ENCODE measurements at places on chromosomes 3 and 15.

DNA sequence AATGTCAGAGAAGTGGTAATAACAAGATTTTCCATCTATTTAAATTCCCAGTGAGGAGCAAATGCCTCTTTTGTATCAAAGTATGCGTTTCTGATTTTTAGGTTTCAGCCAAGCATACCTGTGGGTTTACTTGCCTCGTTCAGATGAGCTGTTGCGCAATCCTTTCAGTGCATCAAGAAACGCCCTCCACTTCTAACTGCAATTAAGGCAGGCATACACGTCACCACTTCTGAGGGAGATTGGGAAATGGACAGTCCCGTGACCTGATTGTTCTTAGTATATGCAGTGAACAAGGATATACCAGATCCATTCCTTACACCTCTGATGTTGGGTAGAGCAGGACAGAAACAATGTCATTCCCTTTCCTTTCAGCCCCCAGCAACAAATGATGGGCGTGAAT lies 219.0 kb downstream of the ITPR1 start:
- DNase-seq, result no peak

GRCh38 chr3:45817831-45818522 lies 21.6 kb upstream of the SLC6A20 start:
- no peak for DNase-seq

- no peak for DNase-seq
These were observed 465.9 kb upstream of the TGFBR2 start for GRCh38 chr3:30140356-30141075.

DNA sequence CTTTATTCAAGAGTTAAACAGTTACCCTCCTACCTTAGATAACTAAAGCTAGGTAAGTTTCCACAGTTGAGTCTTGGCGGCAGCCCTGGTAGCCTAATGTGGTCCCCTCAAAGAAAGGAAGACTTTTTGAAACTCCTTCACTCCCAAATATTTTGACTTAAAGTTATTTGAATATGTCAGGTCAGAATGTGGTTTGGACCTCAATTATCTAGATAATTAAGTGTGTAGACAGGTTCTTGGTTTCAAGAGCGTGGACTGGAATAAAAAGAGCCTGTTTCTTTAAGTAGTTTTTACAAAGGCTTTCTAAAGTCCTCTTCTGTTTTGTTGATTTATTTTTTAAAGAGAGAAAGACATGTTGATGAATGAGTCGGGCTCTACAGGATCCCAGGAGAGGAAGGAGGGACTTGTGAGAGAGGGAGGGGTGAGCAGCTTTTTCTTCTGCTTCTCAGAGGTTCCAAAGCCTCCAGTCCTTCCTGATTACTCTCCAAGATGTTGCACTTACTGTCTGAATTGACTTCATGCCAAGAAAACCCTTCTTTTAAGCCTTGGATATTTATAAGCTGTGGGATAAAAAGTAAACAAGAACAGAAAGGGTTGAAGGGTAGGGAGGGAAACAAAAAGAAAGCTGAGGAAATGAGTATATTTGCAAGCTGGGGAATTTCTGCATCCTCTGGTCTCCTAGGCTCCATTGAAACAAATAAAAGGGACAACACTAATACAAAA lies 457.4 kb downstream of the IGSF11 start:
- no peak for DNase-seq

DNA sequence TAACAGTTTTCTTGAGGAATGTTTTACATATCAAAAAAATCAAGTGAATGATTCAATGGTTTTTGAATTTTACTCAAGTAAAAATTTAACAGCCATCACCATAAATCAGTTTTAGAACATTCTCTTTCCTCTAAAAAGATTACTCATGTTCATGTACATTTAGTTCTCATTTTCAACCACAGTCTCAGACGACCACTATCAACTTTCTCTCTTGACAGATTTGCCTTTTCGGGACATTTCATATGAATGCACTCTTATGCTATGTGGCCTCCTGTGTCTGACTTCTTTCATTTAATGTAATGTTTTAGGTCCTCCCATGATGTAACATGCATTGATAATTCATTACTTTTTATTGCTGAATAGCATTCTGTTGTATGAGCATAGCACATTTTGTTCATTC lies 309.3 kb upstream of the PLSCR5 start:
- no peak for DNase-seq

DNA sequence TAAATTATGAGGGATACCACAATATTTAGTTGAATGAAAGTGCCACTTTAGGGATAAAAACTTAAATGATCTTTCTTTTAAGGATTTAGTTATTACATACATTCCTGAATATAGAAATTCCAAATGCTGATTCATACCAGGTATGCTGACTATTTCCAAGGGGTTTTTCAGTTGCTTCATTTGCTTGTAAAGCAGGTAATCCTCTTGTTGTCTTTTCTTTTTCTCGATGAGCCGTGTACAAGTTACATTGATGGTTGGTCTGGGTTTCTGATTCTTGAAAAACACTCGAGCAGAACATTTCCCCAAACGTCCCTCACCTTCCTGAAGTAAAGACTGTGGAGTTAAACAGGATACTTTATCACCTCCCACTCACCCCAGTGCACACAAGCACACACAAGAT lies 21.7 kb downstream of the RARRES1 start:
- DNase-seq, result no peak

GRCh38 chr3:53155760-53156159 lies 5.2 kb upstream of the PRKCD start:
- no peak for DNase-seq

DNA sequence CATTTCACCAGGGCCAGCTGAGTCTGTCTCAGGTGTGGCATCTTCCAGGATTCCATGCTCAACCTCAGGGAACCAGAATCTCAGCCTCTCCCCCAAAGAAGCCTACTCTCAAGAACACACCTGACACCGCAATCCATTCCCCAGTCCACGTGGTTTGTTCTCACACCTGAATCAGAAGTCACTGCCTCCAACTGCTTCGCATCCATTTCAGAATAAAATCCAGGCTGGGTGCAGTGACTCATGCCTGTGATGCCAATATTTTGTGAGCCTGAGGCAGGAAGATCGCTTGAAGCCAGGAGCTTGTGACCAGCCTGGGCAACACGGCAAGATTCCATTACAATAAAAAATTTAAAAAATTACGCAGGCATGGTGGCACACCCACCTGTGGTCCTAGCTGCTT lies 212.2 kb downstream of the FOXP1 start:
- DNase-seq, result no peak

- DNase-seq, result no peak
These were observed 23.9 kb upstream of the SLC12A8 start for GRCh38 chr3:125236331-125236903.

GRCh38 chr3:11631820-11632219 lies 11.9 kb downstream of the VGLL4 start:
- no peak for DNase-seq

GRCh38 chr3:137349557-137350348 lies 392.0 kb downstream of the IL20RB start:
- DNase-seq, result no peak

DNA sequence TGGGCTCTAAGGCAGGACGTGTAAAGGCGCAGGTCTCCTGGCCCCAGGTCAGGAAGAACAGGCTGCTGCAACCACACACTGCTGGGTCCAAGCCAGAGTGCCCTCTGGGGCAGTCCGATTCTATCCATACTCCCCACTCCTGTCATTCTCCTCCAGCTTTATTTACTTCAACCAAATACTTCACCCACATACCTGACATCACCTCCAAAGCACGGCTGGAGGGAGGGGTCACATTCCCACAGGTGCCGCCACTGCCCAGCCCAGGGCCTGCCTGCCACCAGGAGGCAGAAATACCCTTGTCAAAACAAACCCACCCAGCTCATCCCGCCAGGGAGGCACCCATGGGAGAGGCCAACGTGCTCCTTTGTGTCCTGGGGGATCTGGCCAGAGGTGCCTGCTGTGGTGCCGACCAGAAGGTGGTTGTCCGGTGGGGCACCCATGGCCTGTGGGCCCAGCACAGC lies 100.4 kb downstream of the DAPK2 start:
- no peak for DNase-seq

GRCh38 chr3:76134166-76134565 lies 348.8 kb upstream of the ZNF717 start:
- DNase-seq, result no peak

DNA sequence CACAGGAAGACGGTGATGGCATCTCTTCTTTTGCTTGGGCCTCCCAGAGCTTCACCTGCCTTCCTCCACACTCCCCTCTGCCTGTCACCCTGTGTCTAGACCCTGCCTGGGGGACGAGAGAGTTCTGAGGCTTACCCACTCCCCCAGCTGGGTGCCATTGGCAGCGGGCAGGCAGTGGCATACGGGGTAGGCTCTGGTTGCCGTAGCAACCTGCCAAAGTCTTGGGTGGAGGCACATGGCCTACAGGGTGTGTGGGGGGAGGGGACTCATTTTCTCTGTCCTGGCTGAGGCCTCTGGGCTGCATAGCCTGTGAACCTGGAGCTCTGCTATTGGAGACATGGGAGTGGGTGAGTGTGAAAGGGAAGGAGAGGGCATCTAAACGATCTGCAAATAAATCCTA lies 4.4 kb downstream of the INSYN1 start:
- DNase-seq, result no peak

DNA sequence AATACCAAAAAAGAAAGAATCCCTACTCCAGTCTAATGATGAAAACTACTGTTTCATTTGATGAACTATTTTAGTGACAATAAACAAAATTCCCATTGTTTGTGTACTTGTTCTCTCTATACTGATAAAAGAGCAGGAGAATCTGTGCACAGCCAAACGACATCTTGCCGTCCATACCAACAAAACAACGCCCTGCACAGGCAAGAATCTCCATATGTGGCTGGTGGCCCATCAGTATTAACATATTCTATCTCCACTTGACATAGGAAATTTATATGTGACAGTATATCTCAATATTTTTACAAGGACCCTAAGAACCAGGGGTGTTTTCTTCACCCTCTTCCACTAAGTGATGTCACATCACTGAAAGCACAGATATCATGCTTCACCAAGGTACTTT lies 279.5 kb downstream of the ULK4 start:
- DNase-seq, result no peak

- DNase-seq, result no peak
These were observed 3.1 kb downstream of the CMTM6 start for GRCh38 chr3:32499585-32499984.

- no peak for DNase-seq
These were observed 38.0 kb upstream of the CBLB start for GRCh38 chr3:105906836-105907235.

GRCh38 chr15:74901612-74902063 lies 5.0 kb downstream of the FAM219B start:
- peak; percentile 32 for DNase-seq

DNA sequence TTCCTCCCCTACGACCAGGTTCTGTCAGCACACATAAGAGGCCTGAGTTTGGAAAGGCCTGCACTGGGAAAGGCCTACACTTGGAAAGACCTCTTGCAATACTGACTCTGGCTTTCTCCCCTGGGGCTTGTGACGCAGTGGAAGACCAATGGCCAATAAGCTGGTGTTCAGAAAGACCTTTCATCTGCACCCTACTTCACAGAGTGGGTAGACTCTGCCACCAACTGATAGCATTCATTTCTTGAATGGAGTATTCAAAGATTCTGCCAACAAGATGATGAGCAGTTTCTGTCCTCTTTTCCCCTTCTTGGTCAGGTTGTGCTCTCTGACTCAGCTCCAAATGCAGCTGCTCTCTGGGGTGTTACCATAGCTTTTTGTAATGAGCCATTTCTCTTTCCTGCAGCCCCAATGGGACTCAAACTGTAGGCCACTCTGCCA lies 48.8 kb downstream of the TIPARP start:
- no peak for DNase-seq

DNA sequence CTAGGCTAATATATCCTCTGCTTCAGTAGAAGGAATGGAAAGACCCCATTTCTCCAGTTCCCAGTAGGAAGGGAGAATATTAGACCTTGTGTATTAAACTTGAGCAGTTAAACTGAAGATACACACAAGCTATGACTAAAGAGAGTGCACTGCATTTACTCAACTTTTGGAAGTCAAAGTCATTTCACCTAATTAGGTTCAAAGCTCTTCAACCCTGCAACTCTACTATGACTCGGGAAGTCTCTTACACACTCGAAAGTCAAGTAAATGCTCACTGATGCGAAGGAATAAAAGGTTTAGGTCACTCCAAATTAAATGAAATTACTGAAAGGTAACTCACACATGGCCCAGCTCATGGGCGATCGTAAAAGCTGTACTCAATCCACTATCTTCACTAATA lies 33.8 kb downstream of the ADAMTS9 start:
- DNase-seq, result no peak

GRCh38 chr15:73001840-73002239 lies 50.4 kb upstream of the NEO1 start:
- no peak for DNase-seq

DNA sequence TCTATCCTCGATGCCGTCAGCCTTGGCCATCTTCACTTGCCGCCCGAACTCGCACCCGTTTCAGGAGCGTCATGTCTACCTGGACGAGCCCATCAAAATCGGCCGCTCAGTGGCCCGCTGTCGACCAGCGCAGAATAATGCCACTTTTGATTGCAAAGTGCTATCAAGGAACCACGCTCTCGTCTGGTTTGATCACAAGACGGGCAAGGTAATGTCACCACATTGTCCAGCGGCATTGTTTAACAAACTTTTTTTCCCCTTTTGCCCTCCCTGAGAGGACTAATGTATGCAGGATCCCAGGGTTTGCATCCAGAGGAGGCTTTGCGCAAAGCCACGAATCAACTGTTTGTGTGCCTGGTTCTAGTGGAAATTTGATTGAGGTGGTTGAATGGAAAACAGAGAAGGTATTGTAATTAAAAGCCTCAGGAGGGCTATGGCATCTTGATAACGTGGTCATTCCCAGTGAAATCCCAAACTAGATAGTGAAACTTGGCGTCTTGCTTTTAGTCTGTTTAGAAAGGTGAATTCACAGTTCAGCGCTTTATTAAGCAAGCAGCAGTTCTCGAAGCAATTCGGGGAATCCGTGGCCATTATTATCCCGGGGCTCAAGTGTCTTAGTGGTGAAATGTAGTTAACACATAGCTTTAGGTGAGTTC lies 1.7 kb downstream of the SLMAP start:
- no peak for DNase-seq

DNA sequence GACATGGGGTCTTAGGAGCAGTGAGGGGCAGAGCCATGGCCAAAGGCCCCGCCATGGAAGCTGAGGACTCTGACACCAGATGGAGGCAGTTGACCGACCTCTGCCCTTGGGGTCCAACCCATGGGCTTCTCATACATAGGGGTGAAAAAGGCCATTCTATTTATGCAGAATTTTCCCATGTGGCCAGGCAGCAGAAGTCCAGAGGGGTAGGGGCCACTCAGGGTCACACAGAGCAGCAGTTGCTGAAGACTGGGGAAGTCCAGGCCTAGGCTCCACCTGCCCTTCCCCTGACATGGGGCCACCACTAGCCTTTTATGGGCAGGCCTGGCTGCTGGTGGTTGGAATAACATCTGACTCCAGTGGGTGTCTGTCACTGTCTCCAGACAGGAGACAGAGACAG lies 6.4 kb downstream of the PRSS50 start:
- no peak for DNase-seq

DNA sequence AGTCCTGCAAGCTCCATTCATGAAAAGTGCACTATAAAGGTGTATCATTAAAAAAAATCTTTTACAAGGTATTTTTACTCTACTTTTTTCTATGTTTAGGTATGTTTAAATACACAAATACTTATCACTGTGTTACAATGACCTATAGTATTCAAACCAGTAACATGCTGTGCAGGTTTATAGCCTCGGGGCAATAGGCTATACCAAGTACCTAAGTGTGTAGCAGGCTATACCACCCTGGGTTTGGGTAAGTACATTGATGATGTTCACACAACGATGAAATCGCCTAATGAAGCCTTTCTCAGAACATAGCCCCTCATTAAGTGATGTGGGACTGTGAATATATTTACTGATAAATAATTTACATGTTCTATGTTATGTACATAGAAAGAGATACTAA lies 104.6 kb downstream of the ATP1B3 start:
- no peak for DNase-seq

- no peak for DNase-seq
These were observed 689.9 kb upstream of the SEMA6D start for GRCh38 chr15:47027322-47027946.

All from stimulated activated CD8-positive, alpha-beta memory T cell treated with anti-CD3 and anti-CD28 coated beads, Interleukin-4, amount 100 ng/mL, for 24 hours (primary cell).